Melanocyte of skin (primary cell): ENCODE measurements at places on chromosomes 4 and X. TPM values are rescaled to one million over a fixed set of nuclear protein-coding genes. Genes with fewer than 3 reads are reported as not detected.

The PASD1 gene
- total RNA-seq = not detected in 2 replicates

The P2RY4 gene
- 0.34 TPM in 1 of 2 replicates, not detected in the other for total RNA-seq

The CT83 gene
- not detected in 2 replicates for total RNA-seq

The SOD3 gene
- total RNA-seq = 0.15 TPM in 1 of 2 replicates, not detected in the other

The PHOX2B gene
- not detected in 2 replicates for total RNA-seq

The FGG gene
- total RNA-seq = not detected in 2 replicates

The BEX5 gene
- under 0.01 TPM in 1 of 2 replicates, not detected in the other for total RNA-seq

The MED28 gene
- total RNA-seq = 8.0 and 17.6 TPM in 2 replicates

The TMEM164 gene
- total RNA-seq = 21.0 and 22.4 TPM in 2 replicates

The HPRT1 gene
- total RNA-seq = 12.6 and 13.7 TPM in 2 replicates

The PDZD4 gene
- total RNA-seq = 1.7 and 2.9 TPM in 2 replicates

The PFKFB1 gene
- not detected in 2 replicates for total RNA-seq

The ANK2 gene
- total RNA-seq = 86.4 and 118 TPM in 2 replicates

The GABRE gene
- 0.36 TPM in 1 of 2 replicates, not detected in the other for total RNA-seq

The FABP2 gene
- not detected in 2 replicates for total RNA-seq

The INTS6L gene
- 2.8 and 3.3 TPM in 2 replicates for total RNA-seq

The BCORL1 gene
- total RNA-seq = 2.3 and 2.5 TPM in 2 replicates

The NLRP2B gene
- total RNA-seq = not detected in 2 replicates

The DMD gene
- 14.3 and 16.0 TPM in 2 replicates for total RNA-seq

The SERTM2 gene
- total RNA-seq = 0.33 and 0.93 TPM in 2 replicates

The VGLL1 gene
- not detected in 2 replicates for total RNA-seq

The NR3C2 gene
- total RNA-seq = 1.8 and 2.1 TPM in 2 replicates

The SUPT20HL2 gene
- not detected in 2 replicates for total RNA-seq

The GIMD1 gene
- not detected in 2 replicates for total RNA-seq

The HTN1 gene
- not detected in 2 replicates for total RNA-seq

The EDA gene
- total RNA-seq = 0.67 and 0.93 TPM in 2 replicates

The DDIT4L gene
- 9.0 and 11.9 TPM in 2 replicates for total RNA-seq

The PAGE2 gene
- not detected in 2 replicates for total RNA-seq

The IGSF1 gene
- total RNA-seq = under 0.01 and 0.36 TPM in 2 replicates

The PDE5A gene
- 1.0 and 4.7 TPM in 2 replicates for total RNA-seq

The ZCCHC18 gene
- total RNA-seq = 0.69 and 1.8 TPM in 2 replicates

The FANCB gene
- total RNA-seq = 4.8 and 8.7 TPM in 2 replicates

The DKK2 gene
- 1.00 and 2.8 TPM in 2 replicates for total RNA-seq

The TMPRSS11B gene
- not detected in 2 replicates for total RNA-seq

The CENPVL1 gene
- total RNA-seq = 0.15 TPM in 1 of 2 replicates, not detected in the other

The IL13RA2 gene
- 0.62 and 1.3 TPM in 2 replicates for total RNA-seq

The SH3D19 gene
- total RNA-seq = 16.0 and 26.1 TPM in 2 replicates

The OCIAD1 gene
- 77.1 and 94.9 TPM in 2 replicates for total RNA-seq

The RBMX2 gene
- total RNA-seq = 15.1 and 25.1 TPM in 2 replicates

The PCDH7 gene
- 10.3 and 45.4 TPM in 2 replicates for total RNA-seq

The TECRL gene
- not detected in 2 replicates for total RNA-seq

The DMP1 gene
- total RNA-seq = not detected in 2 replicates

The SPANXC gene
- total RNA-seq = not detected in 2 replicates
